ENCODE measurements at places on chromosomes 4 and X. TPM values are rescaled to one million over a fixed set of nuclear protein-coding genes. Genes with fewer than 3 reads are reported as not detected.
A peak's percentile ranks its signal among the peaks of the same experiment; 100 is the strongest.

The NAP1L2 gene
- total RNA-seq, result 1.8 TPM

The ARHGAP24 gene
- total RNA-seq, result 4.2 TPM

The GABRG1 gene
- not detected for total RNA-seq

The F8A2 gene
- total RNA-seq, result 5.9 TPM

The BANK1 gene
- total RNA-seq, result 0.82 TPM

The EFHC2 gene
- 2.0 TPM for total RNA-seq

The FAM241A gene
- total RNA-seq, result 1.9 TPM

The GUCY1A1 gene
- 14.7 TPM for total RNA-seq

- DNase-seq, result no peak
These were observed 352.1 kb upstream of the GATB start for GRCh38 chr4:152112887-152113286.

- no peak for DNase-seq
These were observed 19.1 kb downstream of the GPRASP3 start for GRCh38 chrX:102739657-102740056.

- peak; percentile 36 for DNase-seq
These were observed 773 bp downstream of the PRMT9 start for GRCh38 chr4:147683188-147683591.

DNA sequence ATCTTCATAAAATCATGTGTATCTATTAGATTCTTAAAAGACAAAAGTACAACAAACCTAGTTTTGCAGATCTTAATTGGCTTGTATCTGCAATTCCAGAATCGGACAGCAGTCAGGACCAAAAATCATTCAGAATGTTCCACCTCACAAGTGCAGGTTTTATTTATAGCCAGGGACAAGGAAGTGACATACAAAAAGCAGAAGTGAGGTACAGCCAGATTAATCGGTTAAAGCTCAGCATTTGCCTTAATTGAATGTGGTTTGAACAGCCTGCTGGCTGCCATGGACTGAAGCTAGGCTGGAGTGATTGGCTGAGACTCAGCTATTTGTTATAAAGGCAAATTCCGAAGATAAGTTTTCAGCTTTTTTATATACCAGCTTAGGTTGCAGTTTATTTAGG is 932.6 kb downstream of the C4orf33 start:
- DNase-seq, result no peak

DNA sequence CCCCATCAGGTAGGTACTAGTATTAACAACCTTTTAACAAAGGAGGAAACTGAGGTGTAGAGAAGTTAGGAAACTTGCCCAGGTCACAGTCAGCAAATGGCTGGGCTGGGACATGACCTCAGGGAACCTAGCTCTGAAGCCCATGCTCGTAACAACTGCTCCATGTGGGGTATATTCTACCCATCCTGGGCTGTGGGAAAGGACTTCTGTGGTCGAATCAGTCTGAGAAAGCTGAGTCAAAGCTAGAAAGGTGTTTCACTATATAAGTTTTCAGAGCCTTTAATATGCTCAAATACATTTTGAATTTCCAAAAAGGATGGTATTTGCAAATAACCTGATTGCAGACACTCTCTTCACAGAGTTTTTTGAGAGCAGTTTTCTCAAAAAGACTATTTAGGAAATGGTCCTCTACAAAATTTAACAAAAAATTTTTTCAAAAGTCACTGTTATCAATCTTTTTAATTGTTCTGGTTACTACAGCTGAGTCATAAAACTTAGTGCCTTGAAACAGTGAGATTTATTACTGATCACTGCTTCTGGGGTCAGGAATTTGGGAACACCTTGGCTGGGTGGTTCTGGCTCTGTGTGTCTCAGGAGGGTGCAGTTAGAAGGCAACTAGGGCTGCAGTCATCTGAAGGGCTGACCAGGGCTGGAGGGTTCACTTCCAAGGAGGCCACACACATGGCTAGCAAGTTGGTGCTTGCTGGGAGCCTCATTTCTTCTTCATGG is 53.6 kb downstream of the NSG1 start:
- DNase-seq, result no peak

DNA sequence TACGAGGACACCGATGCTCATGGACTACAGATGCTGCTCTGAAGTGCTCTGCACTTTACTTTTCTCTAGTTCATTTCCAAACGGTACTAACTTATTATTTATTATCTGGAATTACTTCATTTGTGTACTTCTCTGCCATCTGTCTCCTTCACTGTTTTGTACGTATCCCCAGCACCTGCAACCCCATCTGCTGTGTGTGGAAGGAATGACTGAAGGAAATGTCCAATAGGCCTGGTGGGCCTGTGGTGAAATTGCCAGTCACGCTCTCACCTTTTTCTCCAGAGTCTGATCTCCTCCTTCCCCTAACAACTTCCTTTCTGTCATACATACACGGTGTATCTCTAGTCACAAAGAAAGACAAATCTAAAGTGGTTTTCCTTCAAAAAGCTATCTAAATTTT is 12.9 kb downstream of the TMEM154 start:
- no peak for DNase-seq

DNA sequence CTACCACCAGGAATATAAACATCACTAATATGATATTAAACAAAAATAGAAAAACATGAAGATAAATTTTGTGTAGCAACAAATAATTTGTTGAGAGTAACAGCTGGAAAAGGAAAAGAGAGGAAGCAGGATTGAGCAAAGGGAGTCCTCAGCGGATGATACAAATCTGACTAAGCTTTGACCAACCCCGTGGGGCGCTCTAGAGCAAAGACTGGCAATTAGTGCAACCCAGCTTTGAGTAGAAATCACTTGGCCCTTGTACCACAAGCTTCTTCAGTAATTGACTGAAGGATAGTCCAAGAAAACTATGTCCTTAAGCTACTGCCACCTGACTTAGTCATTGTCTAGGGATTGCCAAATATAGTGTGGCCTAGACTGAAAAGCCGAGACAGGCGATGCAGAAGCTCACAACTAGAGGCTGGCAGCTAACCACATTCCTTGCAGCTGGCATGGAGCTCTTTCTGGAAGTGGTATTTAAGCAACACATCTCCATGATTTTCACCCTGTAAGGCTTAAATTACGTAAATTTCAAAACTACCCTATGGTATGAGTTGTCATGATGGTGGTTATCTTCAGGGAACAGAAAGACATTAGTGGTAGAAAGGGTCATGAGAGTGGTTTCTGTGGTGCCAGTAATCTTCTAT is 396.0 kb downstream of the PDGFC start:
- no peak for DNase-seq

DNA sequence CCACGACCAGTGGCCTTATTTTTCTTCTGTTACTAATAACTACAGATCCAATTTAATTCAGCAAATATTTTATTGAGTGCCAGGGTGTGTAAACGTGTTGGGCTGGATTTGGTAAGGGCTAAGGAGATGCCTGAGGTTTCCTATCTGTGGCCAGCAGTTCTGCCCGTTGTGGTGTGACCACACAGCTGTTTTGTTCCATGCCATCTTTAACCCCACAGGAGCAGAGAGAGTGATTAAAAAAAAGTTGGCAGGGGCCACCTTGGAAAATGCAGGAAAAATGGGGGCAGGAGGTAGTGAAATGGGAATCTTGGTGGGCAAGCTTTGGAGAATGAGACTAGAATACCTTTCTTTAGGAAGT is 1.1 kb downstream of the PLAC8 start:
- no peak for DNase-seq

DNA sequence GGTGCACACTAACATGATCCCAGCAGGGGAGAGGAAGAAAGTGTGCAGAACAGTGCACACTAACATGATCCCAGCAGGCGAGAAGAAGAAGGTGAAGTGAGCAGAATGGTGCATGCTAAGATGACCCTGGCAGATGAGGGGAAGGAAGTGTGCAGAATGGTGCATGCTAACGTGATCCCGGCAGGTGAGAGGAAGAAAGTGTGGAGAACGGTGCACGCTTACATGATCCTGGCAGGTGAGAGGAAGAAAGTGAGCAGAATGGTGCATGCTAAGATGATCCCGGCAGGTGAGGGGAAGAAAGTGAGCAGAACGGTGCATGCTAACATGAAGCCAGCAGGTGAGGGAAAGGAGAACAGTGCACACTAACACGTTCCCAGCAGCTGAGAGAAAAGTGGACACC is 83.7 kb downstream of the ACOX3 start:
- DNase-seq, result no peak

DNA sequence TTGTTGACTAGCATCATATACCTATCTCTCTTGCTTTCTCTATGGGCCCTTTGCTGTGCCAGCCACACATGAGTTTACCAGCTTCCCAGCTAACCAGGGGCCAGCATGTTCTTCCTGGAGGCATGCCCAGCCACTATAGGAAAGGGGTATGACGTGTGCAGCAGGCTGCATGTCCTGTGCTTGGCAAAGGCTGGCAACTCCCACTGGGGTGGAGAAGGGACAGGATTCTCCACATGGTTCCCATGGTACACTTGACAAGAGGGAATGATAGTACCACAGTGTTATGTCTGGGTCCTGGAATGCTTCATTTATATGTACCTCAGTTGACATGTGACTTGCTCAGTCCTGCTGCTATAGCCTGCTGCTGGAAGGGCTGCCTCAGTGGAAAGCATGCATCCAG is 78.8 kb downstream of the TMEM164 start:
- DNase-seq, result no peak

DNA sequence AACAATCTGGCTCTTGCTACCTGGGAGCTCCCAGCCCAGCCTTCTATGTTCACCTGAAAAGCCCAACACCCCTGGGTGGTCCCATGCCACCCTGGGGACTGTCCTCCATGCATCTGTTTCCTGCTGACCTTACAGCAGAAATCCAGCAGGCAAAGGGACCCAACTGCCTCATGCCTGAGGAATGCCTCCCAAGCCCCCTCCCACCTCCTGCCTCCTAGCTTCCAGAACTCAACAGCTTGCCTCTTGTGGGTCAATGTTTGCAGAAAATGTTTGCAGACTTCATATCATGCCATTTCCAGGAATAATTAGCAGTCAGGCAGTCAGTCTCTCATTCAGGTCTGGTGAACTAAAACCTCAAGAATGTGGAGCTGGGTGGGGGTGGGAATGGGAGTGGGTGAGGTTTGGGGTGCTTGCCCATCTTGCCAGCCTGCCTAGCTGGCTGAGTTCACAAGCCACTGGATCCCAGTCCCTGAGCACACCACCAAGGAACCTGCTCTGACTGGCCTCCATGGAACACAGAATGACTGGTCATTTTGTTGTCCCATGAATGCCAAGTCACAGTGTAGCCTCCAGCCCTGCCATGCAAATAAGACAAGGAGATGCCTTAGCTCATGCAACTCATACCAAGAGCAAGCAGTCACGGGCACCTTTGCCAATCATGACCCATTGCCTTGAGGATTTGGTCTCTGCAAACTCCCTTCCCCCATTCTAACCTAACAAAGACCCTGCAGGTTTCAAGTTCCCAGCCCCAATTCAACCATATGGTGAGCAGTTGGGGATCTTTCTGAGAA is 12.1 kb upstream of the PLAC1 start:
- no peak for DNase-seq

- DNase-seq, result no peak
These were observed 36.5 kb downstream of the ERVMER34-1 start for GRCh38 chr4:52714597-52715254.

DNA sequence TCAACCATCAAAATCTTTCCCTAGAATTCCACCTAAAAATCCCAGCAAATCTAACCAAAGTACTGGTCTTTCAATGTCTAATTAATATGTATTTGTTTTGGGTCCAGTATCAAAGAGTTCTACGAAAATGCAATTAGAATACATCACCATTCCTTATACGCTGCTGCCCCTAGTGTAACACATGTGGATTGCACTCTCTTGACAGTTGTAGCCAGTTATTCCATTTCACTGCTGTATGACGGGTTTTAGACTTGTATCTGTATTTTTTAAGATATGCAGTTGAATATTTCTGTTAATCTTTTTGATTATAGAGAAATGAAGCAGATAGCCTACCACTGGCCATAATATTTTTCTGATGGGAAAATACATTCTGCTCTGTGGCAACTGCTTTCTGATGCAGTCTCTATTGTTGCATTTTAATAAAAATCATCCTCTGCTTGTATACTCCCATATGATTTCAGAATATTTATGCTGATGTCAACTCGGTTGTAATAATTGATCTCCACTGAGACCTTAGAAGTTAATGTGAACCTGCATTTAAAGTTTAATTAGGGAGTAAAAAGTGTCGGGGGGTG is 17.1 kb upstream of the PAGE2B start:
- DNase-seq, result peak; percentile 26

DNA sequence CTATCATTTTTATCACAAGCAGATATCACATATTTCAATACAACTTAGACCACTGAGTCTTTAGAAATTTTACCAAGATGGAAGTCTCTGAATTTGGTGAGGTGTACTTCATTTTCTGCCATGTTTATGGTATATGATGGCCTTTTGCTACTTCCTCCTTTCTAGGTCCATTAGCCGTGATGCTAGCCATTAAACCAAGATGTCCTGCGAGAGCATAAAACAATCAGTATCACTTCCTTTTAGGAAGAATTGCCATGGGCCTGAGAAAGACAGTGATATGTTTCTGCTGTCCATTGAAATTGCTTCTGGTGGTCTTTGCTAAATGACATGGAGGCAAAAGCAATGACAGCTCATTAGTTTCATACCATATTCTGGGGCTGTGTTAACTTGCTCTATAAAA is 1851.7 kb upstream of the IGFBP7 start:
- no peak for DNase-seq

DNA sequence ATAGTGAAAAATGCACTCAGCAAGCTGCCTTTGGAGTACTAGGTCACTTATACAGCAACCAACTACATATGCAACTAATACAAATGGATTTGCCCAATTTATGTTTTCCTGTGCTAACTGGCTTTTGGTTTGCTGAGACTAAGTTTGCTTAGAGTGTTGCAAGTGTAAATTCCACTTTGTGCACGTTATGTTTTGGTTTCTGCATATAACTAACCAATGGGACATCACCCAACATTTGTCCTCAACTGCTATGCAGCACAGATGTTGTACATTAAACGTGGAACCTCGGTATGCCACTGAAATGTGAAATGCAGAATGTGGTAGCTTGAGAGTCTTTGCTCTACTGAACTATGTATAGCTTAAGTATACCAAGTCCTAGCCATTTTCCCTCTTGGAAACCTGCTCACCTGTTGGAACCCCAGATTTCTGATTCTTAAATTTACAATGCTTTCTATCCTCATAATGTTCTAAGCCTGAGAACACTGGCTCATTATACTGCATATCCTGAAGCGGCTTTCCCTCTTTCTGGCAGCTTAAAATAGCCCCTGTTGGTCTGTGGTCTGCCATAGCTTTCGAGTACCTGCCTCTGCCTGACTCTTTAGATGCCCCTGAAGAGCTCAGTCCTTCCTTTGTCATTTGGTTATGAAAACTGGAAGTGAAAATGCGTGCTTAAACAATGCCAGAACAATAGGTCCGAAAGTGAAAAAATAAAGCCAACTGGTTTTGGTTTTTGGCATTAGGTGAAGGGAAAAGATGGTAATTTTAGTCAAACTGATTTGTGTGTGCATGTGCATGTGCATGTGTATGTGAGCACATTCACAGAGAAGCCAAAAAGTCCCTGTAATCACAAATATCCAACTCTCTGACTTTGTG is 158.0 kb downstream of the SH2D1A start:
- DNase-seq, result no peak

DNA sequence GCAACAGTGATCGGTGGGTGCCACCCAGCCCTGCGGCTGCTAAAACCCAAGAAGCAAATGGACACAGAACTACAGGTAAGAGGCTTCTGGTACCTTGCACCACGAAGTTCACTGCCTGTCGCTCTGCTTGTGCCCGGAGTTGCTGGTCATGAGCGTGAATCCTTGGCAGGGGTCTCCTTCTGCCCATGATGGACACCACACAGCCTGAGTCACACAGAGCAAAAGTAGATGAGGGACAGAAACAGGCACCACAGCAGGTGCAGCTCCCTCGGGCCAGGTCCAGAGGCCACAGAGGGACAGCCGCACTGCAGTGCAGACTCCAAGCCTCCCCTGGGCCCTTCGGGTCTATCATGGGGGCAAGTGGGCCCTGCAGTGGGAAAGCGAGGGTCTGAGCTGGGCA is 22.4 kb downstream of the NAT8L start:
- DNase-seq, result no peak

Data from colonic mucosa (tissue), 4 donors.